Astrocyte of the spinal cord (primary cell): ENCODE measurements at places on chromosomes 1 and 21.
A peak's percentile ranks its signal among the peaks of the same experiment; 100 is the strongest.

GRCh38 chr1:155091071-155092051, 12.7 kb downstream of the EFNA3 start:
- DNase-seq, result peak; percentile 63

- no peak for DNase-seq
Measured at GRCh38 chr1:11880181-11880575, 21.4 kb upstream of the NPPB start.

DNA sequence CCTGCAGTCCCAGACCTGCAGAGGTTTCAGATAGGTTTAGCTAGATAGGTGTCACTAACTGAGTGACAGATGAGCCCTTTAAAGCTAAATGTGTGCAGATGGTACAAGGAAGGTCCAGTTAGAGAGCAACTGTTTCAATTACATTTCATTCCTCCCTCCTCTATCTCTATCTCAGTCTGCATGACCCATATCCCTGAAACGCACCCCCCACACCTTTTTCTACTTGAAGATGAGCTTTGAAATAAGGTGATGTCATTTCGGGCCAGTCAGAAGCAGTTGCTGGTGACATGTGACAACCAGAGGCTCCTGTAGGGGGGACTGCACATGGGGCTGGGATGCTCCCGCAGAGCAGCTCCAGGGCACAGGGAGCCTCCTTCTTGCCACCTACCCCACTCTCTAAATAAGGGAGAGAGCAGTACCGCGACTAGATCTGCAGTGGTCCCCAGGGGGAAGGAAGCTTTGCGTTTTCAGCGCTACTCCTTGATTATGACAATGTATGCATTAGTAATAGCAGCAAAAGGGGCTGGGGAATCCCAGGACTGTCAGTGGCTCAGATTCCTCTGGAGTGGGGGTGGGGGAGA, 4.3 kb downstream of the ATP8B2 start:
- DNase-seq, result no peak

DNA sequence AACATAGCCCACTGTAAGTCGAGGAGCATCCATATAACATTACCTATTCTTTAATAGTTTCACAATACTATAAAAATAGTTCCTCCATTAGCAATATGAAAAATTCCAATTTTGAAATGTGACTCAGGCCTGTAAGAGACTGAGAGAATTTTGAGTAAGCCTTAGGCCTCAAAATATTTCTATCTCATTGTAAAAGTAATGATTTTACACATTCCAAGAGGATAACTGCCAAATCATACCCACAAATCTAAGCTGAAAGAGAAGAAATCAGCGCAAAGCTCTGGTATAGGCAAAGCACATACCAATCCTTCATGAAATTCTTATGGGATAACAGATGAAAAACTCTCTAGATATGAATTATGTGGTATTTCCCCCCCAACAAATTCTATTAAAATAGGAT, 144.1 kb downstream of the CDC42BPA start:
- peak; percentile 23 for DNase-seq

DNA sequence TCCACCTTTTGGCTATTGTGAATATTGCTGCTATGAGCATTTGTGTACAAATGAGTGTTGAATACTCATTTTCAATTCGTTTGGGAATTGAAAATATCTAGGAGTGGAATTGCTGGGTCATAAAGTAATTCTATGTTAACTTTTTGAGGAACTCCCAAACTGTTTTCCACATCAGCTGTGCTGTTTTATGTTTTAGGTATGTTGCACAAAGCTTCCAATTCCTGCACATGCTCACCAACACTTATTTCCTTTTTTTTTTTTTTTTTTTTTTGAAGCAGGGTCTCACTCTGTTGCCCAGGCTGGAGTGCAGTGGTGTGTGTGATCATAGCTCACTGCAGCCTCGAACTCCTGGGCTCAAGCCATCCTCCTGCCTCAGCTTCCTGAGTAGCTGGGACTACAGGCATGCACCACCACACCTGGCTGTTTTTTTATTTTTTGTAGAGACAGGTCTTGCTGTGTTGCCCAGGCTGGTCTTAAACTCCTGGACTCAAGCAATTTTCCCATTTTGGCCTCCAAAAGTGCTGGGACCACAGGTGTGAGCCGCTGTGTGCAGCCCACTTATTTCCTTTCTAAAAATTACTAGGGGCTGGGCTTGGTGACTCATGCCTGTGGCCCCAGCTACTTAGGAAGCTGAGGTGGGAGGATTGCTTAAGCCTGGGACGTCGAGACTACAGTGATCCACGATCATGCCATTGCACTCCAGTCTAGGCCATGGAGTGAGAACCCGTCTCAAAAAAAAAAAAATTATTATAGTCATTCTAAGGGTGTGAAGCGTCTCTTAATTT, 33.4 kb downstream of the TMCC2 start:
- DNase-seq, result no peak

DNA sequence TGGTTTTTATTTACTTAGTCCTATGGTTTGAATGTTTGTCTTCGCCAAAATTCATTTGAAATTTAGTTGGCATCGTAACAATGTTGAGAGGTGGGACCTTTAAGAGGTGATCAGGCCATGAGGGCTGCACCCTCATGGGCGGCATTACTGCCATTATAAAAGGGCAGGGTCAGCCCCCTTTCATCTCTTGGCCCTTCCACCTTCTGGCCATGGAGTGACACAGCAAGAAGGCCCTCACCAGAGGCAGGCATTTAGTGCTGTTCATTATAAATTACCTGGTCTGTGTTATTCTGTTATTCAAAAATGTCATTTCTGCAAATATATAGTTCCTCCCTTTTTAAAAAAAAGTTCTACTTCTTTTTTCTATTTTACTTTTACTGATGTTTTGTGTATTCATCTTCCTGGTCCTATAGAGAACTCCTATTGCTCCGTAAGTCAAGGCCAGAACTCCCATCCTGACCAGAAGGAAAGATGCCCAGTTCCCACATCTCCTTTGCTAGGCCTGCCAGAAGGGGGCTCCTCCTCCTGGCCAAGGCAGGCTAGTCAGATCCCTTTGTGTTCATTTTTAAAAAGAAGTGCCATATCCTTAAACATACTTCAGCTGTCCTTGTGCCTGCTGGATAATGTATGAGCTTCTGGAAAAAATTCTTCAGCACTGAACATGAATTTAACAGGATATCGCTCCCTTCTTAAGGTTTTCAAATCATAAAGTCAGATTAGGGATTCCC, 10.0 kb upstream of the LBR start:
- peak; percentile 38 for DNase-seq

GRCh38 chr1:25198663-25199252, 33.5 kb downstream of the SYF2 start:
- DNase-seq, result peak; percentile 5

GRCh38 chr1:90591970-90592356, 125.1 kb downstream of the BARHL2 start:
- DNase-seq, result no peak

DNA sequence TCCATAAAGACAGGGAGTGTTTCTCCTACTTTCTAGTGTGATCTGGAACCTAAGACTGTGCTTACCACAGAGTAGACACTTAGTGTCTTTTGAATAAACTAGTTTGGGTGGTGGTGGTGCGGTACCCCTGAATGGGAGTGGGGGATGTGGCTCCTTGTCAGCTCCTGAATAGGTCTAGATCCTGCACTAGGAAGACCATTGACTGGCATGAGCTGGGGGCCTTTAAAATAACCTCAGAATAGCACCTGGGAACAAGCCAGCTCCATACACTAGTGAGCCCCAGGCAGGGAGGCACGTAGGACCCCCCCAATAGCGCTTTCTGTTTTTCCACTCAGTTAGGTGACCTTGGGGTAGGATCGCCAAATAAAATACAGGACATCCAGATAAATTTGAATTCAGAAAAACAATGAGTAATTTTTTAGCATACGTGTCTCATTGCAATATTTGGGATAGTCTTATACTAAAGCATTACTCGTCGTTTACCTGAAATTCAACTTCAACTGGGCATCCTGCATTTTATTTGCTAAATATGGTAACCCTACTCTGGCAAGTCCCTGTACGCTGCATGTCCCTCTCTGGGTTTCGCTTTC, 45.6 kb downstream of the AZIN2 start:
- DNase-seq, result no peak

DNA sequence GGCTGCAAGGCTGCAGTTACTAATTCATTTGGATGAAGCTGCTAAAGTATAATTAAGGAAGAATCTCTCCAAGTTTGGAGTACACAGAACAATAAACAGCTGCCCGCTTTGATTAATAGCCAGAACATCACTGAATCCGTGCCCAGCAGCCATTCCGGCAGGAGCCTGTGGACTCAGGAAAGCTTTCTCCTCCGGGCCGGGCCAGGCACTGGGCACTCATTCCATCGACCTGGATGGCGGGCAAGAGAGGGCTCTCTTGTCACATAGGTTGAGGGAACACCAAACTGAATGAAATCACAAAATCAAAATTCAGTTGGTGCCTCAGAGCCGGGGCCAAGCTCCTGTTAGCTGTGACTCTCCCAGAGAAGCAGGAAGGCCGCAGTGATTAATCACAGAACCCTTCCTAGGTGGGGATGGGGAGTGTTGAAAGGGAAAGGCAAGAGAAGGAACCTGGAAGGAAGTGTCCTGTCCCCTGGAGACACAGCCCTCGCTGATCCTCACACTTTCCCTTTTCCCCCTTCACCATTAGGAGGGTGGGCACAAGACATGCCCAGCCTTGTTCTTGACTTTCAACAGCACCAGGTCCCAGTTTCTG, 306.7 kb downstream of the NPHP4 start:
- no peak for DNase-seq

DNA sequence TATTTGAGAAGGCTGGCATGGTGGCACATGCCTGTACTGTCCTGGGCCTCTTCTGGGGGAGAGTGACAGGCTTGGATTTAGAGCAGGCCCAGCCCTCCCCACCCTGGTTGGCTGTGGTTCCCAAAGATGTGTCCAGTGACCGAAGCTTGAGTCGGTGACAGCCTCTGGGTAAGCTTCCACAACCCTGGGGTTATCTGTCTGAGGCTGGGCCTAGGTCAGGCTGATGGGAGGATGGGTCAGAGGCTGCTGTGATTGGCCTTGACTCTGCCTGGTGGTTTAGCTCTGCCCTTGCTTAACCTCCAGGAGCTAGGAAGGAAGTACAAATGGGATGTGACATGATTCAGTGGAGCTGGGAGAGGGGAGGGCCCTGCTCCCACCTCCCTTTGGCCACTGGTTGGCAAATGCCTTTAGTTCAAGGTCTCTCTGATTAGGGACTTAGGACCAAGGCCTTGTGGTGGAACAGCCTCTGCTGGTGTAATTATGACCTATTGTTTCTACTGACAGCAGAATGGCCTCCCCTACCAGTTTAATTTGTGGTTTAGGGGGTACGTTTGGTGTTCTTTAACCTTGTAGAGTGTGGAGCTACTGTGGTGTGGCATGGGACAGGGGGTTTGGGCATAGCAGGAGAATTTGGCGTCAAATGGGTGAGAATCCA, 16.6 kb downstream of the NUDC start:
- DNase-seq, result no peak

DNA sequence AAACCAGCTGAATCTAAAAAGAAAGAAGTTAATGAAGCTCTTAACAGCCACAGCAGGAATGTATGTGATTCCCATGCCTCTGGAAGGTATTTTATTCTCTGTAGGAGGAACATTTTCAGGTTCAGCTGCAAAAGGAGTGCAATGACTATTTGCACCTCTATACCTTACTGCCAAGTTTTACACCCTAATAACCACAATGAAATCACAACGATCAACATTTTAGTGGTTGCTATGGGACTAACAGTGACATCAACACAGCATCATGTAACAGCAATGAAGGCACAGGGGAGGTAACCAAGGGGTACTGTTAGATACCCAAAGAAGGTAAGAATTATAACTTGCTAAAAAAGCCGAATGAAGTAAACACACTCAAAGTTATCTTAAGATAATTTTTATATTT, 116.3 kb upstream of the HP1BP3 start:
- peak; percentile 53 for DNase-seq

GRCh38 chr1:241813768-241814320, 34.2 kb upstream of the EXO1 start:
- no peak for DNase-seq

DNA sequence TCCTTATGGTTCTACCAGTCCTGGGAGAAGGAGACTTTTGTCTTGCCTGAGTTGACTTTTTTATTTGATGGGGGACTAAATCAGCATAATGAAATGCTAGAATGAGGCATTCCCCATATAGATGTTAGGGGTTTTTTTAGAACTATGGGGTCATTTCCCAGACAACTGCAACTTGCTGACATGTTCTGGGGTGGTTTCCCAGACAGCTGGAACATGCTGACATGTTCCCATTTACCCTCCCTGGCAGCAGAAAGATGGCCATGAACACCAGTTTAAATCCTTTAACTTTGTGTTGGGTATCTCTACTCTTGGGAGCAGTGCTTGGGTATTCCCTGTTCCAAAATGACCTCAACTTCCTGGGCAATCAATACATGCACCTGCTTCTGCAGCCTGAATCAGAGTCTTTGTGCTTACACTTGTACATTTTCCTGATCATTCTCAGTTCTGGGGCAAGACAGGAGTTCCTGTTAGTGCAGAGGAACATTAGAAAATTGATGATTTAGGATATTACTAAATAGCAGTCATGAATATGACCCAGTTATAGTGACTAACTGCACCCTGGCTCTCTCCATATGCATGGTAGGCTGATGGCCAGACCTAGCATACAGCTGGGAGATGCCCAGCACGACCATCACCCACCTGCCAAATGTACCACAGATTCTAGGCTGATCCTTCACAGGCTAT, 75.4 kb upstream of the CD5L start:
- no peak for DNase-seq

DNA sequence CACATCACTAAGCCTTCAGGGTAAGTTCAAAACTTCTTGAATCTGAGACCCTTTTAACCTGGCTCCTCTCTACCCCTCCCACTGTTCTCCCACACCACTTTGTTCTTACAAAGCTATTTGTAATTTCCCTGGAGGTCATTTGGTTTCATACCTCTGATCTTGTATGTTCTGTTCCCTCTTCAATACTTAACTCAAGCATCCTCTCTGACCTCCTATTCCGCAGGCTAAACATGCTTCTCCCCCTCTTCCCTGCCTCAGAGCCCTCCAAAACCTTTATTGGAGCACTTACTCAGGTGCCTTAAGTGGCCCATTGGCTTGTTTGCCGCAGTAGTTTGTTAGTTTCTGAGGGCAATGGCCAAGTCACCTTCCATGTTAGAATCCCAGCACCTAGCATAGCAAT, 54.8 kb downstream of the SSX2IP start:
- no peak for DNase-seq

- DNase-seq, result no peak
Measured at GRCh38 chr1:168799927-168800605, 71.1 kb upstream of the DPT start.
